ENCODE measurements at places on chromosomes 6 and 20.

GRCh38 chr6:154297721-154298120, 58.9 kb downstream of the IPCEF1 start:
- no peak for DNase-seq
- no peaks in the 10 kb centered on the region for H3K36me3 ChIP-seq
- no peak overlapping the region for H3K4me3 ChIP-seq
- peaks cover 3% of the 10 kb centered on the region for H3K27me3 ChIP-seq
- H3K27ac ChIP-seq = no peak overlapping the region
- peaks cover 7% of the 10 kb centered on the region for H3K4me1 ChIP-seq

- peaks cover 8% of the 10 kb centered on the region for H3K27me3 ChIP-seq
- no peak overlapping the region for H3K27ac ChIP-seq
- no peaks in the 10 kb centered on the region for H3K36me3 ChIP-seq
- DNase-seq = no peak
Measured at GRCh38 chr20:35988910-35989463, 20.6 kb downstream of the CNBD2 start.

GRCh38 chr6:166262743-166263515, 45.3 kb downstream of the PRR18 start:
- H3K4me3 ChIP-seq = no peak overlapping the region
- no peak for DNase-seq
- H3K4me1 ChIP-seq = peaks cover 19% of the 10 kb centered on the region

GRCh38 chr6:125140808-125141207, 12.8 kb upstream of the TPD52L1 start:
- H3K4me1 ChIP-seq = no peaks in the 10 kb centered on the region
- no peaks in the 10 kb centered on the region for H3K27me3 ChIP-seq
- H3K4me3 ChIP-seq = no peak overlapping the region
- no peak for DNase-seq
- H3K36me3 ChIP-seq = no peaks in the 10 kb centered on the region

DNA sequence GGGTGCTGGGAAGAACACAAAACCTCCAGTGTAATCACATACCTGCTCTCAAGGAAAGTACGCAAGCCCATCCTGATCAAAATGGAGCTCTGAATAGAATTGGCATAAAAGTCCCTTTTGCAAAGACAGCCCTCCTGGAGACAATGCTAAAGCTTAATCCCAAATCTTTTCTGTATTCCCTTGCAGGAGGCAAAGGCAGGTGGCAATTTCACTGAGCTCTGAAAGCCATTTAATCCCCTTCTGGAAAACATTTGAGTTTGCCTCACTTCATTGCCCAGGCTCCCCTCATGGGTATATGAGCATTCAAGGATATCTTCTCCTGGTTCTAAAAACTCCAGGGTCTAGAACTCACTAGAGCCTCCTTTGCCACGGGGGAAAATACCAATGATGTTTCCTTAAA, 310.2 kb upstream of the CNR1 start:
- DNase-seq = no peak
- no peak overlapping the region for H3K4me3 ChIP-seq
- no peaks in the 10 kb centered on the region for H3K36me3 ChIP-seq
- no peaks in the 10 kb centered on the region for H3K4me1 ChIP-seq

GRCh38 chr20:63890201-63890576, 4.7 kb upstream of the DNAJC5 start:
- H3K4me1 ChIP-seq = peaks cover 4% of the 10 kb centered on the region
- no peaks in the 10 kb centered on the region for H3K27me3 ChIP-seq
- DNase-seq = no peak
- peaks cover 13% of the 10 kb centered on the region for H3K36me3 ChIP-seq

DNA sequence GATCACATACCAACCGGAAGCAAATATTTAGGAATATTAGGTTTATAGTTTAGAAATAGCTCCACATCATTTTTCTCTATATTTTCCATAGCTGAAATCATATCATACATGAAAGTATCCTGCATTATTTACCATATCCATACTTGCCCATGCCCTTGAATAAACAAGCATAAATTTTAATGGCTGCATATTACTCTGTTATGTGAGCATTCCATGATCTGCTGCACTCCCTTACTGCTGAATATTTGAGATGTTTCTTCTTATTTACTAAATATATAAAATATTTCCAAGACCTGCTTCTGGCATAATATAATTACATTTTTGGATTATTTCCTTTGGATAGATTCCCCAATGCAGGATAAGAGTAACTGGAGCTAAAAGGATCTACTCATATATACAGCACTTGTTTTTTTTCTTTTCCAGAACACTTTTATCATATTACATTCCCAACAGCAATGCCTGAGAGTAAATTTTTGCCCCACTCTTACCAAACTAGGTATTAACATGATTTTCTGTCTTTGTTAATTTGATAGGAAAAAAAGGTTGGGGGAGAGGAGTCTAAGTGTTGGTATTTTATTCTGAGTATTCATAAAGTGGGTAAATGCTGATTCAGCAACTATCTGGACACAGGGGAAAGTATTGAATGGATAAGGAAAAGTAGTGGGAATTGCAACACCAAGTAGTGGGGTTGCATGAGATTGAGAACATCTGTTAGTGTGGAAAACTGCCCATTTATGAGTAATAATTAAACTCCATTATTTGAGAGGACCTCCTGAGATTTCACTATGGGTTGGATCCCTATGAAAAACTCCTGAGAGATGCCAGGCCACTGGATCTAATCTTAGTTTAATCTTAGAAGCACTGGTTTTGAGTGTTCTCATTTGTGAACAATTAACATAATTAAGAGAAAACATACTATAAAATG, 76.0 kb downstream of the MAN1A1 start:
- H3K27me3 ChIP-seq = no peaks in the 10 kb centered on the region
- DNase-seq = no peak
- H3K4me3 ChIP-seq = no peak overlapping the region
- H3K27ac ChIP-seq = no peak overlapping the region
- no peaks in the 10 kb centered on the region for H3K4me1 ChIP-seq

DNA sequence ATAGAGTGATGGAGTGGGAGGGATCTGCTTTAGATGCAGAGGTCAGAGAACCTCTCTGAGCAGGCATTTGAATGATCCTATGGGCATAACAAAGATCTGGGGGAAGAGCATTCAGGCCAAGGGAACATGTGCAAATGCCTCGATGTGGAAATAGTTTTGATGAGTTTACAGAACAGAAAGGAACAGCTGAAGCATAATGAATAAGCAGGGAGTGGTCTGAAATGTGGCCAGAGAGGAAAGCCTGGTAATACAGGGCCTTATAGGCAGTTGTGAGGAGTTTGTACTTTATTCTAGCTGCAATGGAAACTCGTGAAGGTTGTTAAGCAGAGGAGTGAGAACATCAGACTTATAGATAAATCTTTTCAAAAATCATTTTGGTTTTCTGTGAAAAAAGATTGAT, 33.0 kb upstream of the ME1 start:
- H3K4me1 ChIP-seq = no peaks in the 10 kb centered on the region
- no peak overlapping the region for H3K27ac ChIP-seq
- no peaks in the 10 kb centered on the region for H3K36me3 ChIP-seq

- no peaks in the 10 kb centered on the region for H3K36me3 ChIP-seq
- no peak overlapping the region for H3K27ac ChIP-seq
Measured at GRCh38 chr20:16699293-16699692, 30.5 kb upstream of the SNRPB2 start.

DNA sequence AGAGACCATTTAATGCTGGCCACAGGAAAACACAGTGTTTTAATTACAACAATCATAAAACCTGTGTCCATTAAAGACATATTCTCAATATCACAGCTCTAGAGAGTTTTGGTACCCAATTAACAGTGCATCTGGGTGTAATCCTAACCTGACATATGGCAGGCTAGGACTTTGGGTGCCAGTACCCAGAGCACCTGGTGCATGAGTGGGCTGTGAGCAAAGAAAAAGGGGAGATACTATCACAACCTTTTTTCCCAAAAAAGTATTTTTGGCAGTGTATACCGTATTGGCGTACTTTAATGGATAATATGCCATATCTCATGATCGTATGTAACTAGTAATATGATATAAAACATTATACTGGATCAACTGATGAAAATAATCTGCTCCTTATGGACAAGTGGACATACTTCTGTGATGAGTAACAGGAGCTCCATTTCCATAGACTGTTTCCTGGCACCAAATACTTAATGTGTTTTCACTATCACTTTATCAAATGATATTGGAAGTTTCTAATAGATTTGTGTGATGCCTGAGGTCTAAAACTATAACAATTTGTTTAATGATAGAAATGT, 91.7 kb downstream of the COL19A1 start:
- H3K4me3 ChIP-seq = no peak overlapping the region
- H3K27ac ChIP-seq = no peak overlapping the region
- no peak for DNase-seq
- H3K4me1 ChIP-seq = no peaks in the 10 kb centered on the region
- H3K27me3 ChIP-seq = no peaks in the 10 kb centered on the region

- no peak overlapping the region for H3K27ac ChIP-seq
- peaks cover 9% of the 10 kb centered on the region for H3K36me3 ChIP-seq
- H3K4me1 ChIP-seq = no peaks in the 10 kb centered on the region
- no peak for DNase-seq
Measured at GRCh38 chr6:15793826-15794225, 131.0 kb upstream of the DTNBP1 start.

DNA sequence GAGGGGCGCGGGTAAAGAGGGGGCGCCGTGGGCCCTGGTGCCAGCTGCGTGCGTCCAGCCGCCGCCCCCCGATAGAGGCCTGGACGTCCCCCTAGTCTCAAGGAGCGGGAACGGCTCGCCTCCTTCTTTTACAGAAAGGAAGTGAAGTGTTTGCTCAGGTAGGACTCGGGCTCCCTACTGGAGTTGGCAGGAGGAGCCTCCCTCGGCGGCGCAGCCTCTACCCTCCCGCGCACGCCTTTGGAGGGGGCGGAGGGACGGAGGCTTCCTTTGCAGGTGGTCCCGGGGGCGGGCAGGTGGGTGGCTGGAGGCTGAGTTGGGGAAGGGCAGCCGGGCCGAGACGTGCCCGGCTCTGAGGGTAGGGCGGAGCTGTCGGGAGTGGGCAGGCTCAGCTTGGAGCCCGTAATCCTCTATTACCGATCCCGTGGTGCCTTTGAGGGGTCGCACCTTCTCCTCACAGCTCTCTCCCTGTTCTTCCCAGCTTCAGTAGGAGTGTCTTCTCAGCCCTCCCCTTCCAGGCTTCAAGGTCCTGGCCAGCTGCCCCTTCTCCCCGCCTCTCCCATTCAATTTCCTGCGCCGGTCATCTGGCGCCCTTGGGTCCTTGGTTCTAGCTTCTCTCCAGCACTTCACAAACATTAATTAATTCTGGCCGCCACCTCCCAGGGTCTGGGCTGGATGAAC, 728 bp downstream of the ITPR3 start:
- H3K4me1 ChIP-seq = peaks cover 36% of the 10 kb centered on the region
- H3K27ac ChIP-seq = peak overlapping the region; percentile 81
- H3K36me3 ChIP-seq = peaks cover 13% of the 10 kb centered on the region
- no peaks in the 10 kb centered on the region for H3K27me3 ChIP-seq

GRCh38 chr6:41731561-41732086, 3.8 kb downstream of the TFEB start:
- H3K27me3 ChIP-seq = no peaks in the 10 kb centered on the region
- peak overlapping the region; percentile 81 for H3K27ac ChIP-seq
- peaks cover 11% of the 10 kb centered on the region for H3K36me3 ChIP-seq
- H3K4me1 ChIP-seq = peaks cover 44% of the 10 kb centered on the region
- DNase-seq = no peak
- H3K4me3 ChIP-seq = peak overlapping the region; percentile 75

GRCh38 chr6:158087224-158087867, 80.7 kb downstream of the SERAC1 start:
- DNase-seq = no peak
- no peak overlapping the region for H3K4me3 ChIP-seq
- no peaks in the 10 kb centered on the region for H3K27me3 ChIP-seq
- H3K4me1 ChIP-seq = no peaks in the 10 kb centered on the region
- H3K27ac ChIP-seq = no peak overlapping the region

DNA sequence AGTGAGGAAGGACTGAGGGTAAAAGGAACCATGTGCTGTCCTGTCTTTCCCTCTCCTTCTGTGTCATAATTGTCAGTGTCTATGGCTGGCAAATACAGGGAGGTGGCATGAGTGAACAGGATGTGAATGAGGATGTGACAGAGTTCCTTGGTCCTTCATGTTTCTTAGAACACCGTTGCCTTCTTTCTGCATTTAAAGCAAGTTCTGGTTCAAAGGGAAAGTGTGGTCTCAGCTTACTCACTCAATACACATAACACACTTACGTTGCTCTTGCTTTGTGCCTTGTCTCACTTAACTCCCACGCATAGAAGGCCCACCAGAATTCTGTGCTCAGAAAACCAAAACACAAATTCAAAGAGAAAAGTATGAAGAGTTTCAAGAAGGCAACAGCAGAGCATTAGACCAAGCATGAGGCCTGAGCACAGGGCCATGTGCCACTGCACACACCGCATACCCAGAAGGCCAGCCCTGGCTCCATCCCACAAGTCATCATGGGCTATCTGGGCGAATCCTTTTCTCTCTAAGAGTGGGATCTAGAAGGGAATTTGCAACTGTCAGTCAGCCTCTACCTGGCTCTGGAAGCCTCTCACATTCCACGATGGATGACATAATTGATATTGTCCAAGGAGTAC, 38.9 kb upstream of the SAYSD1 start:
- DNase-seq = no peak
- no peak overlapping the region for H3K4me3 ChIP-seq
- peaks cover 4% of the 10 kb centered on the region for H3K4me1 ChIP-seq
- H3K27ac ChIP-seq = no peak overlapping the region
- H3K36me3 ChIP-seq = no peaks in the 10 kb centered on the region
- peaks cover 26% of the 10 kb centered on the region for H3K27me3 ChIP-seq

DNA sequence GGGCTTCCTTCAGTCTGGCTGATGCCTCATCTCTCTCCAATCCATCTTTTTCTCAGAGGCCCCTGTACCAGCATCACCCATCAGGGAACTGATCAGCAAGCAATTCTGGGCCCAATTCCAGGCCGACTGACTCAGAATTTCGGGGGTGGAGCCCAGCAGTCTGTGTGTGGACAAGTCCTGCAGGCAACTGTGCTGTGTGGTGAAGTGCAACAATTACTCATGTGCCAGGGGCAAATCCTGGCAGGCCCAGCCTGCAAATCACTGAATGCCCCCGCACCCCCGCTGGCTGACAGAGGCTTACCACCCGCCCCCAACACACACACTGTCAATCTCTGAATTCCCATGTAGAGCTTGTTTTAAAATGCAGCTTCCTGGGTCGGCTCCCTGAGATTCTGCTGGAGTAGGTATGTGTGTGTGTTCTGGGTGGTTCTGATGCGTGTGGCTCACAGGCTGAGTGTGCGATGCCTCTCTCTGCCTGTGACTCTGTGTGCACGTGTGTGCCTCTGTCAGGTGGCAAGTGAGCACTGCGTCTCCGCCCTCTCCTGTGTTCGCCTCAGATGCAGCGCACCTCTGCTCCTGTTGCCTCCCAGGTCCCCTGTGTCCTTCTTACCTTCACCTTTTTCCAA, 45.4 kb downstream of the SSR1 start:
- peaks cover 10% of the 10 kb centered on the region for H3K27me3 ChIP-seq
- no peaks in the 10 kb centered on the region for H3K36me3 ChIP-seq
- H3K27ac ChIP-seq = no peak overlapping the region
- no peaks in the 10 kb centered on the region for H3K4me1 ChIP-seq

- peaks cover 5% of the 10 kb centered on the region for H3K4me1 ChIP-seq
- no peak for DNase-seq
- peaks cover 10% of the 10 kb centered on the region for H3K36me3 ChIP-seq
- H3K4me3 ChIP-seq = no peak overlapping the region
- no peaks in the 10 kb centered on the region for H3K27me3 ChIP-seq
Measured at GRCh38 chr6:119283979-119284545, 65.5 kb downstream of the MAN1A1 start.

Measured in memory B cell (primary cell).